Skin of body (tissue), 3 donors: ENCODE measurements at places on chromosomes 1 and 21. TPM values are rescaled to one million over a fixed set of nuclear protein-coding genes. Genes with fewer than 3 reads are reported as not detected.

DNA sequence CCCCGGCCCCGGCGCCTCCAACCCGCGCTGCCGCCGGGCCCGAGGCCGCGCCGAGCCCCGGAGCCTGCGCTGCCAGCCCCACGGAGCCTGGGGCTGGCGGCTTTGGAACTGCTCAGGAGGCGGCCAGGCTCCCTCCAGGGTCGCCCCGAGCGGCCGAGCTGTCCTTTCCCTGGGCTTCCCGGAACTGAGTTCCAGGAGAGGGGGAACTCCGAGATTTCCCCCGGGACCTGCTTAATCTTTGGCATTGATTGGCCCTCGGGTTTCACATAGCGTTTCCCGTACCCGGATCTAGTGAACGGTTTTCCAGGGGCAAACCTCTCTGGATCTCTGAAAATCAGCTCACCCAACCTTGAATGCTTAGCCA, 504 bp downstream of the H6PD start:
- peak; percentile 18 for DNase-seq

DNA sequence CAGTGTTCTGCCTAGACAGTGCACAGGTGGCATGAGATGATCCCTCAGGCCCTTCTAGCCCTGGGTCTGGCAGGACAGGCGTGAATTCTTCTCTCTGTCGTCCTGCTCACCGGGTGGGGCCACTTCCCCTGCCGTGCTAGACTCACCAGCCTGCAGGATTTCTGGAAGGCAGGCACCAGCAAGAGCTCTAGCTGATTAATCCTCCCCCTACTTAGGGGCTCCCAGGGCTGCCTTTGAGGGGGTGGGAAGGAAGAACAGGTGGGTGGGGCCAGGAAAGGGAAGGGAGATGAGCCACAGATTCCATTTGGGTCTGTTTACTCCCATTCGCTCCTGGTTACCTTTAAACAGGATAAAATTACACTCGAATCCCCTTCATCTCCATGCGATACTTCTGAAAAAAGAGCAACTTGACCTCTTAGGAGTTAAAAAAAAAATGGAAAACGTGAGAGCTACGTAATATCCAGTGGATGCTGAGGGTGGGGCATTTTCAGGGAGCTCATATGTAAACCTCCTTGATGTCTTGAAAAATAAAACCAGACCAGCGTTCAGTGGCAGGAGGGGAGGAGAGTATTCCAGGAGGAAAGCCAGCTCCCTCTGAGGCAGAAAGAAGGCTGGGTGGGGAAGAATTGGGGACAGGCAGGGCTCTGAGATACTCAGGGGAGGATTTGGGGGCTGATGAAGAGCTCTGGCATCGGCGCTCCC, 665.5 kb downstream of the PTPRU start:
- DNase-seq = no peak

GRCh38 chr1:206094024-206094423, 23.2 kb downstream of the AVPR1B start:
- no peak for DNase-seq

DNA sequence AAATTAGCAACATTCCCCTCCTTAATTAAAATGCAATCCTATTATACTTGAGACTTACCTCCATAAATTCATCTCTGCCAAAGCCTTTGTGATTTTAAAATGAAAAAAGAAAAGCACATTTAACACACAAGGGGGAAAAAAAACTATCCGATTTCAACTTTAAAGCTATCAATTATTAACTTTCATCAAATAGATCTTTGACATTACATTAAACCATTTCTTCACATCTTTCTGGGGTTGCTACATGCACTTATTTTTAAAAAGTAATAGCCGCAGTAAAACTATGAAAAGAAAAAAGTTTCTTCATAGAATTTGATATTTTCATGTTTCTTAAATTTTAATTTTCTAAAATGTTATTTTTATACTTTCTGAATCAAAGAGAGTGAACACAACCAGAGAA, 71.0 kb downstream of the EVI5 start:
- no peak for DNase-seq

DNA sequence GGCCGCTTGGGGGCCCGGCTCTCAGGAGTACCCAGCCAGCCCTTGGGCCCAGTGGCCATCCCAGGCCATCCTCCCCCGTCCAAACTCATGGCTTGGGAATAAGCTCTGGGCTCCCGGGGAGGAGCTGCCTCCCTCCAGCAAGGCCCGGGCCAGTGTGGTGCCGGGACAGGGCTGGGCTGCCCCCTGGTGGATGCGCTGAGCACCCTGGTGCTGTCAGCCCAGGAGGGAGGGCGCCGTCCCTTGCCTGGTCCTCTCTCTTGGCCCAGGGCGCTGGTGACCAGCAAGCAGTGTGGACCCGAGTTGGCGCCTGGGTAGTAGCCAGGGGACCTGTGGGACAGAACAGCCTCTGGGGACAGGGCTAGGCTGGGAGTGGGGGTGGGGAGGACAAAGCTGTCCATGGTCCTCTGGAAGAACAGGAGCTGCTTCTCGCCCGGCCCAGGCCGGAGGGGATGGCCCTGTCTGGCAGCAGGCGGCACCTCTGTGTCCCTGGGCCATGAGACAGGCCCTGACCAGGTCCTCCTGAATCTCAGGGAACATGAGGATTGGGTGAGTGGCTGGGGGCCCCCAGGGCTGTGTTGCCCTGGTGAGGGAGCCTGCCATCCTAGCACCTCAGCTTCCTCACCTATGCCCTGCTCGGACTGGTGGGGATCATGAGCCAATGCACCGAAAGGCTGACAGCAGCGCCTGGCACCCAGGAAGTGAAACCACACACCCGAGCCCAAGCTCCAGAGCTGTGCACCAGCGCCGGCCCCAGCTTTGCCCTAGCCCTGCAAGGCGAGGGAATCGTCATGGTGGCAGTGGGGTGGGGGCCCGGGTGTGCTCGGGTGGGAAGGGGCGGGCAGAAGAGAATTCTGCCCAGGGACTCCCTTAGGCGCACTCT, 9.4 kb downstream of the MORN1 start:
- peak; percentile 52 for DNase-seq

DNA sequence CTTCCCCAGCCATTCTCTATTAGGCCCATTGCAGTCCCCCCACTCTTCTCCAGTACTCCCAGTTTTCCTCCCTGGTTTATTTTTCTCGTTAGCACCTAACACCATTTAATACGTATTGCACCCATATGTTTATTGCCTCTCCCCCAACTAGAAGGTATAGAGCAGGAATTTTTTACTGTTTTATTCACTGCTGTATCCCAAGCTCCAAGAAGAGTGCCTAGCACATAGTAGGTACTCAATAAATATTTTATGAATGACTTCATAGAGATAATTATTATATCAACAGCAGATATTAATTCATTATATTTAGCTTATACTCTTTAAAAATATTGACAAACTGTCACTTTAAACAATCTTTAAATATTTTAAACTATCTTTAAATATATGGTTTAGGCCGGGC, 5.7 kb upstream of the ACOT7 start:
- no peak for DNase-seq

PCP4 gene
- total RNA-seq = not detected

GRCh38 chr1:212139526-212140135, 104.1 kb downstream of the DTL start:
- DNase-seq = no peak
